ENCODE measurements at places on chromosomes 4 and X.

GRCh38 chr4:185657183-185657582, 121.9 kb upstream of the PDLIM3 start:
- DNase-seq: no peak

GRCh38 chr4:141131723-141132071, 1.6 kb downstream of the RNF150 start:
- DNase-seq: no peak

DNA sequence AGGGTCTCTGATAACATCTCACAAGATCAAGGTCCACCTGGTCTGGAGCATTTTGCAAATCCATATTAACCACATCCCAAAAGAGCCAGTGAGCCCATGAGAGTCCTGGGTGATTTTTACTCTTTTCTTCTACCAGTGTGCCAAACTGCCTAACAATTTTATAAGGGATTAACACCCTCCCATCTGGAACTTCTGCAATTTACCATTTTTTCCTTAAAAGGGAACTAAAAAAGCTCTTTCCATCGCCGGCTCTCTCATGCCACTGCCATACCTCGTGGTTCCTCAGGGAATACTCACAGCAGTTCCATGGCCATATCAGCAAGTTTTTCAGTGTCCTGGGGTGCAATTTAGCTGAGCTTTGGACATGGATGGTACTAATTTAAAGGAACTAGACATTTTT, 55.7 kb downstream of the SEPSECS start:
- peak; percentile 43 for DNase-seq

GRCh38 chr4:24802648-24803047, 7.3 kb downstream of the SOD3 start:
- peak; percentile 77 for DNase-seq

- DNase-seq: no peak
These were observed 25.3 kb downstream of the CLNK start for GRCh38 chr4:10659251-10659650.

GRCh38 chrX:48897157-48897624, 377 bp downstream of the TIMM17B start:
- DNase-seq: no peak

DNA sequence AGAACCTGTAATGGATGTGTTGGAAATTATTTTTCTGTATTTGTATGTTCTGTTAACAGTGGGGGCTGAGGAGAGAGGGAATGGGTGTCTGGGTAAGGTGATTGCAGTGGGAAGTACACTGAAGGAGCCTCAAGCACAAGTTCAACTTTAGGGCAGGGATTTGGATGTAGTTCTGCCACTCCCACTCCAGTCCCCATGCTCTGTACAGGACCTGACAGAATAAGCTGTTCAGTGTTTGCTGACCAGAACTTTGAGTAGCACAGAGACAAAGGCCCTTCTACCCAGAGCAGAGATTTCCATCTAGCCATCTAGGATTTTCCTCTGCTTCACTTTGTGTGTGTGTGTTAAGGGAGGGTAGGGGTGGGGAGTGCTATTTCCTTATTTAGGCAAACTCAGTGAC, 49.2 kb downstream of the VSIG4 start:
- no peak for DNase-seq

DNA sequence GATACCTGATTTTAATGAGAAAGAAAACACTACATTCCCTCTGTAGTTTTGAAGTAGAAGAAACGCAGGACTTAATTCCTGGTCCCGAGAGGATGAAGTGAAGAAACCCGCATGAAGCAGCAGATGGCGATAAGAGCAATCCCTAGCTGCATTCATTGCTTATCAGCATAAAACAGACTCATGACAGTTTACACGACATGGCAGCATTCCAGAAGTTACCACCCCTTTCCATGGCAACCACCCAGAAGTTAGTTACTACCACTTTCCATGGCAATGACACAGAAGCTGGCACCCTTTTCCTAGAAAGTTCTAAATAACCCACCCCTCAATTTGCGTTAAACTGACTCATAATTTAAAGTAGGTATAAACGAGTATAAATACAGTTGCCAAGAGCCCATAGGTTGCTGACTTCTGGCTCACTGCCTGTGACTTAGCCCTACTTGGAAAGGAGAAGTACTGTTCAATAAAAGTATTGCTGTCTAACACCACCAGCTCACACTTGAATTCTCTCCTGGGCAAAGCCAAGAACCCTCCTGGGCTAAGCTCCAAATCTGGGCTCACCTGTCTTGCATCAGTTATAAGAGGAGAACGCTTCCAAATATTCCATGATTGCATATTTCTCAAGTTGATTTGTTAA, 5.5 kb upstream of the XAGE2 start:
- DNase-seq: no peak

GRCh38 chrX:71990518-71990917, 79.9 kb downstream of the NHSL2 start:
- no peak for DNase-seq

GRCh38 chr4:152451496-152451895, 84.4 kb downstream of the FBXW7 start:
- DNase-seq: no peak

DNA sequence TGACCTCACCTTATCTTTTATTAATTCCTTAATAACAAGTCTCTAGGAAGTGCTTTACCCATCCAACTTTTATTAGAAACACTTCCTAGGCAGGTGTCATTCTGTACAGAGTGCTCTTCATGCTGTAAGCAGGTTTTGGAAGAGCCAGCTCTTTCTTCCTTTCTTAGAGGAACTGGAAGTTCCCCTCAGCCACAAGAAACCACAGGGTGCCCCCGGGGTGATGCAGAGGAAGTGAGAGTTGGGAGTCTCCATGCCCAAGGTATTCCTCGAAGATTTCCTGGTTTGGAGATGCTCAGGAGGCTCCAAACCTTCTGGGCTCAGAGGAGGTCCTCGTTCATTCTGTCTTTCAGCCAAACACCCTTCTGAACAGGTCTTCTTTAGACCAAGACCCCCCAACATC, 83.8 kb downstream of the EGF start:
- no peak for DNase-seq

GRCh38 chr4:136992032-136992431, 540.3 kb downstream of the PCDH18 start:
- DNase-seq: no peak

GRCh38 chr4:117550085-117550484, 464.7 kb upstream of the TRAM1L1 start:
- DNase-seq: no peak

GRCh38 chr4:154160519-154161301, 330.9 kb downstream of the DCHS2 start:
- no peak for DNase-seq

DNA sequence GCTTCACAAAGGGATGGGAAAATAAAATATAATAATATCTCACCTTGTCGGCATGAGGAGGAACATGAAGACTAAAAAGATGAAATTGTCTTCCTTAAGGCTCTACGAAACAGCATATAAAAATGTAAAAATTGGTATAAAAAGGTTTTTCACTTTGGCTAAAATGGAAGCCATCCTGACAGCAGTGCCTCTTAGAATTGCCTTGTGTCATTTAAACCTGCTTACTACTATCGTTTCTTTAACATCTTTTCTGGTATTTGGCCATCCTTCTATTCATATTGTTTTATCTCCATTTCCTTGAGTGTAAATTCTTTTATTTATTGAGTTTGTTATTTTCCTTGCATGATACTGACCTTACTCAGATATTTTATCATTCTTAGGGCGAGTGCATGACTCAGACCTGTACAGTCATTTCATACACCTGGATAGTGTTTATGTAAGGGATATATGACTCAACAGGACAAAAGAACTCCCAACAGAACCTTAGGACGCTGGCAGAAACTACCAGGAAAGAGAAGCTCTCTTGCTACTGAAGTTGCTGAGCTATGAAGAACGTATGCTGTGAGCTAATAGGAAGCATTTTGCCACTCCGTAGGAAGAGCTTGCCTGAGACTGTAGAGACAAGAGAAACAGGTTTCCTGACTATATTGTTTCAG, 5.8 kb upstream of the CDKN2AIP start:
- DNase-seq: no peak
